ENCODE measurements at places on chromosomes 6 and 20. TPM values are rescaled to one million over a fixed set of nuclear protein-coding genes. Genes with fewer than 3 reads are reported as not detected.

The NKAIN2 gene
- total RNA-seq: 38.1 TPM

DNA sequence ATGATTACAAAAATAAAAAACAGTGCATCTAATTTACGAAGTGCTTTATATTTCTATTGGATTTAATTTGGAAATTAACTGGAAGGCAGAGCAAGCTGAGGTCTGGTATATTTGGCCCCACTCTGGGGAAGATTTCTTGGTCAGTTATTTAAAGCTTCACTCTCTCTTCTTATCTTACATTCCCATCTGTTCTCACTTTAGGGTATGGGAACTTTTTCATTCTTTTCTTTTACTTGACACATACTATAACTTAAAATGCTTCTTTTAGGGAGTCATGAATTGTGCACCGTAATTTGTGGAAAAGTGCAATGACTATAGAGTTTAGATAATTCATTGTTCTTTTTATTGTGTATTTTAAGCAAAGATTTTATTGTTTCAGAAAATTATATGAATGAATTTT, 170.4 kb downstream of the BCKDHB start:
- no peak for DNase-seq

The C6orf15 gene
- not detected for total RNA-seq

DNA sequence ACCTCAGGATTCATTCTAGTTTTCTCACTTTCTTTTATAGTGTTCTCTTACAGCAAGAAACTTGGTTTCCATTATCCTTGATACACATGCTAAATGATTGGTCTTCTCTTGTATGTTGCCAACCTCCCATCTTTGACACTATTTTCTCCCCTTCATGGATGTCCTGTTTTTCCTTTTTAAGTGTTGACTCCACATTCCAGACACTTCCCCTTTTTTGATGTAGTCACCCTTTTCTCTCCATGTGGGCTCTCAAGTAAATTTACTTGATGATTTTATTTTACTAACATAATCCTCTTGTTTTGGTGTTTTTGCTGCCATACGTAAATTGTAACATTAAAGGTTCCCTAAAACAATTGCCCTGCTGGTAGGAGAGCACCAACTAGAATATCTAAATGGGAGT, 148.1 kb downstream of the ZFAND3 start:
- no peak for DNase-seq

The EPHA7 gene
- total RNA-seq: 21.1 TPM

The EBF4 gene
- 19.5 TPM for total RNA-seq

DNA sequence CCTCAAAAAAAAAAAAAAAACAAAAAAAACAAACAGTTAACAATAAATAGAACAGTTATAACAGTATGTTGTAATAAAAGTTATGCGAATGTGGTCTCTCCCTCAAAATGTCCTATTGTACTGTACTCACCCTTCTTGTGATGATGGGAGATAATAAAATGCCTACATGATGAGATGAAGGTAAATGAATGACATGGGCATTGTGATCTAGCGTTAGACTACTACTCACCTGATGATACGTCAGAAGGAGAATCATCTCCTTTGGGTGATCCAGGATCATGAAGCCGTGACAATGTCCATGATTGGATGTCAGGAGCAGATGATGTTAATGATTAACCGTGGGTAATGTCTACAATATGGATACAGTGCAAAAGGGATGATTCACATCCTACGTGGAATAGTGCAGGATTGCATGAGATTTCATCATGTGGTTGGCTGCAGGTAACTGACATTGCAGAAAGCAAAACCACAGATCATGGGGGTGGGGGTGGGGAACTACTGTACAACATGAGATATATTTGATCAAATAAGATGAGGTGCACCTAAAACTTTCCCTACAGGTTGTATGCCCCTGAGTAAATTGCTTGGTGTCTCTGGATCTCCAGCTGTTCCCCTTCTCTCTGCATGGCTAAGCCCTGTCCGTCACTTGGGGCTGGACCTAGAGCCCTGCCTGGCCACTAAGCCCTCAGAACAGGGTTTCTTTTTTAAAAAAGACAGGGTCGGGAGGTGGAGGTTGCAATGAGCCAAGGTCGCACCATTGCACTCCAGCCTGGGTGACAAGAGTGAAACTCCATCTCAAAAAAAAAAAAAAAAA, 6.2 kb upstream of the RBCK1 start:
- DNase-seq: no peak

DNA sequence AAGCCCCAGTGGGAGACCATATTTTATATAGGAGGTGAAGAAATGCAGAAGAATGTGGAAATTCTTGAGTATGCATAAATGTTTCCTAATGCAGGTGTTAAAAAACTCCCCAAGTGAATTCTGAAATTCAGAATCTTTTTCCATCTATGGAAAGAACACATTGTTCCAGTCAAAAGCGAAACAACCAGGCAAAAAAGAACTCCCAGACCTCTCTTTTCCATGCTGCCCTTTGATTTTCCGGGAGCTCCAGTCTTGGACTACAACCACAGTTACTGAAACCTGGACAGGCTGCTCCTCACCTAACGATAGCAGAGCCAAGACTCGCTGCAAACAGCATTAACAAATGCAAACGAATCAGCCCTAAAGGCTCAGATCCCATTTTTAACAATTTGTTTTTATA, 108.7 kb upstream of the CNKSR3 start:
- DNase-seq: no peak

The PLA2G7 gene
- 2.5 TPM for total RNA-seq

DNA sequence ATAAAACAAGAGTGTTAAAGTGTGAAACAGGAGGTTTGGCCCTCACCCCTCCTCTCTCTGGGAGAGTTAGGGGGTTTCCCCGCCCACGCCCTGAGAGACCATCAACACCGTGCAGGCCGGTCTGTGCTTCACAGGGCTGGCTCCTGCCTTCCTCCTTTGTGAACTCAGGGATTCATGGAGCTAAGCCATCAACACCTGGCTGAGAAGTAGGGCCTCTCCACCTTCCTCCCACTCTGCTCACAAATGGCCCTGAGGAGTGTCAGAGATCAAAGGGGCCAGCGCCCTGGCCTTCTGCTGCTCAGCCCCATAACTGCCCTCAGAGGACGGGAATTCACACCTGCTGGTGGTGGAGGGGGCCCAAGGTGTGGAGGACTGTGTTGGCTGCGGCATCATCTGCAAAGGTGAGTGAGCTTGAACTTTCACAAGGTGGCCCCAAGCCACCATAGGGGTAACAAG, 88.6 kb downstream of the PSMB1 start:
- no peak for DNase-seq

DNA sequence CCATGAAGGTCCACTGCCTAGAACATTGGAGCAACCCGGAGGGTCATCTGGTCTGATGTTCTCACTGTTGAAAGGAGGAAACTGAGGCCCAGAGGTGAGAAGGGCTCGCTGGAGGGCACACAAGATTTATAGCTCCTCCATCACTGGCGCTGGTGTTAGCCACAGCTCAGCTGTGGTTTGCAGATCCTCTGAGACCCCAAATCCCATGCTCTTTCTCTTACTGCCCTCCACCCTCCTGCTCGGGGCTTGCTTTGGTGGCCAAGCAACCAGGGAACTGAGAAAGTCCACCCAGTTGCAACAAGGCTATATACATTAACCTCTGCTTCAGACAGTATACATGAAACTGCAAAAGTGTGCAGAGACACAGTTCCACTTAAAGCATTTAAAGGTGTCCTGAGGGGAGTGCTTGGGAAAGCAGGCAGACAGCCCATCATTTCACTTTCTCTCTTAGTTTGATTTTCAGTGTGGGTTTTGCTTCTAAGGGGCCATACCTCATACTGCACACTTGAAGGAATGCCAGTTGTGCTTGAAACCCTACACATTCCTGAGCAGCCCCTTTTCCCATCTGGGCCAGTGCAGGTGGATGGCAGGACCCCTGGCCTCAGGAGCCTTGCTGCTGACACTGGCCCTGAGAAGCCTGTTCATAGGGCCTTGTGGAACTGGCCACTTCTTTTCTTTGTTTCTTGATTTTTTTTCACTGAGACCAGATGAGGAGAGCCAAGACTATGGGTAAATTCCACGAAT, 347.6 kb downstream of the CDC5L start:
- no peak for DNase-seq

The BMP6 gene
- 7.7 TPM for total RNA-seq

- no peak for DNase-seq
Measured at GRCh38 chr20:33664762-33665144, 2.0 kb upstream of the ACTL10 start.

GRCh38 chr20:44109951-44110361, 77.0 kb downstream of the JPH2 start:
- DNase-seq: no peak

The TFEB gene
- 41.2 TPM for total RNA-seq

- no peak for DNase-seq
Measured at GRCh38 chr20:36314734-36315544, 8.8 kb downstream of the DLGAP4 start.

The SLC17A1 gene
- total RNA-seq: not detected

- DNase-seq: no peak
Measured at GRCh38 chr20:15155848-15156401, 818.5 kb upstream of the FLRT3 start.

DNA sequence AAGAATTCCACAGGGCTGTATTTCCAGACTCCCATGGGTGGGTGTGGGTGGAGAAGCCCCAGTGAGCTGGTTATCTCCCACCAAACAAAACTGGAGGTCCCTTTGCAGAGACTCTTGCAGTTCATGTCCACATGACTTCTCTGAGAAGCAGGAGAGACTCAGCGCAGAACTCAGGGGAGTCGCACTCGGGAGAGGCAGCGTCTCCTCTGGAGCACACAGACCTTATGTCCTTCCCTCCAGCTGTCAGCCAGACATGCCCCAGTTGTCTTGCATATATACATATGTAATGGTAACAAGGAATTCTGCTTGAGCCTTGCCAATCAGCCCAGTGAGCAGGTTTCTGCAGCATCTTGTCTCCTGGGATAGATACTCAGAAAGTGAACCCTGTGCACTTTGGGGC, 23.8 kb downstream of the MYT1 start:
- no peak for DNase-seq

DNA sequence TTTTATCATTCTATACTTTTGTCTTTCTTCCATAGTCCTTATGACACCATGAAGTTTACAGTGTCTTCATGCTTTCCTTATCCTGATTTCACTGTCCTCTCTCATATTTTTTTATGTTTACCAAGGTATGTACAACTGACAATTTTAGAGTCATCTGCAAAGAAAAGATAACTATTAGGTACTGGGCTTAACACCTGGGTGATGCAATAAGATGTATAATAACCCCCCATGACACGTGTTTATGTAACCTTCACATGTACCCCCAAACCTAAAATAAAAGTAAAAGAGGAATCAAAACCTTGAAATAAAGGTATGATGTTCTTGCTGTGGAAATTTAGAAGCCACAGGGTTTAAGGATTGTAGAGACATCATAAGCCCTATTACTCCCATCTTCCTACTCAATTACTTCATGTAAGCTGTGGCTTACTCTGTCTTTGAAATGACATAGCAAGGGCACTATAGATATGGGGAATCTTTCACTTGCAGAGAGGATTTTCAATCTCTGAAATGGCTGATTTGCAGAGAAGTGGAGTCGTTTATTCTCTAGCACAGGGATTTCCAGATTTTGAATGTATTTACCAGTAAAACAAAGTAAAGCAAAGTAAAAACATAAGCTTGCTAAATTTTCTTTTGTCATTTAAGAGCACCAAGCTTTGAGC, 18.9 kb downstream of the OR2W1 start:
- DNase-seq: no peak

GRCh38 chr20:62644802-62645496, 2.6 kb downstream of the SLCO4A1 start:
- no peak for DNase-seq

DNA sequence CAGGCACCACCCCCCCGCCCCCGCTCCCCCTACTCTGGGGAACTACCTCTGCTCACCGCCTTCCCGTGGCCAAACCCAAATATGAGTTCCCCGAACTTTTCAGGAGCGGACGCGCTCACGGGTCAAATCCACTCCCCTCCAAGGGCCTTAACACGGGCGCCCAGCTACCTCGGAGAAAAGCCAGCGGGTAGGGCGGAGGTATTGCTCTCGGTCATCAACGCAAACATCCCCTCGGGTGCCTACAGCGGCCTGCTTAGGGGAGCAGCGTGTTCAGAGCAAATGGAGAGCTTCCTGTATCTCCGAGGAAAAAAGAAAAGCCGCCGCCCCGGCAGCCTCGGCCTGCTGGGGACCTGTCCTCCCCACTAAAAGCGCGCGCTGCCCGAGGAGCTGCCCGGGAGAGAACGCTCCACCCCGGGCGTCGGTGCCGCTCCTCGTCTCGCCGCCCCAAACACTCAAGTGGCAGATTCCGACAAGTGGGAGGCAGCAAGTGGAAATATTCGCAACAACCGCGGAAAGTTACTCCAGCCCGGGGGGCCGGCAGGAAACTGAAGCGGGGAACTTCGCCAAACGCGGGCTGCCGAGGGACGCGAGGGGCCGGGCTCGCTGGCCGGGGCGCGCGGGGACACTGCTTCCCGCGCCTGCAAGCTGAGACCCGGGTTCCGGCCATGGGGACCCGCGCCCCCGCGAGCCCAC, 699 bp downstream of the PTPRT start:
- no peak for DNase-seq

GRCh38 chr20:48680650-48681049, 147.1 kb downstream of the PREX1 start:
- no peak for DNase-seq

- DNase-seq: no peak
Measured at GRCh38 chr20:24488800-24489175, 19.4 kb downstream of the SYNDIG1 start.

The PTGIS gene
- total RNA-seq: 2.1 TPM

GRCh38 chr6:170106906-170107525, 183.9 kb downstream of the DLL1 start:
- no peak for DNase-seq

The ALDH8A1 gene
- 3.0 TPM for total RNA-seq

GRCh38 chr20:49786668-49787370, 25.8 kb upstream of the SLC9A8 start:
- no peak for DNase-seq

The LRFN2 gene
- total RNA-seq: 36.4 TPM

The PLEKHG1 gene
- 26.9 TPM for total RNA-seq

- DNase-seq: no peak
Measured at GRCh38 chr20:47141941-47142773, 214.3 kb downstream of the ZMYND8 start.

- DNase-seq: no peak
Measured at GRCh38 chr20:1676650-1677049, 19.1 kb upstream of the SIRPG start.

DNA sequence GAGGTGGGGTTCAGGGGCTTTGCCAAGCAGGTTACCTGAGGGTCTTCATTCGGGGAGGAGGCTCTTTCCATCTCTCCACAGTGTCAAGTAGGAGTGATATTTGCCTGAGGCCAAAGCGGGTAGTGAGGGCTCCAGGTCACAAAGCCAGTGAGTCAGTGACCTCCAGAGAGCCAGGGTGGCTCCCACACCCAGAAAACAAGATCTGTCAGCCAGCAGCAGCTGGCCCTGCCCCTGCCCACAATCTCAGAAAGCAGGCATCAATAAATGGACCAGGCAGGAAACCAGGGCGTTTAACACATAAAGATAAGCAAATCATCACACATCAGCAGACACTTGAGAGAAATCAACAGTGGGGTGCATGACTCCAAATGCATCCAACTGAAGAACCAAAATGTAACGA, 250.8 kb downstream of the CDH26 start:
- no peak for DNase-seq

GRCh38 chr20:49899541-49900383, 15.6 kb downstream of the SPATA2 start:
- no peak for DNase-seq
